ENCODE measurements at places on chromosomes 1 and 21.
A peak's percentile ranks its signal among the peaks of the same experiment; 100 is the strongest.

DNA sequence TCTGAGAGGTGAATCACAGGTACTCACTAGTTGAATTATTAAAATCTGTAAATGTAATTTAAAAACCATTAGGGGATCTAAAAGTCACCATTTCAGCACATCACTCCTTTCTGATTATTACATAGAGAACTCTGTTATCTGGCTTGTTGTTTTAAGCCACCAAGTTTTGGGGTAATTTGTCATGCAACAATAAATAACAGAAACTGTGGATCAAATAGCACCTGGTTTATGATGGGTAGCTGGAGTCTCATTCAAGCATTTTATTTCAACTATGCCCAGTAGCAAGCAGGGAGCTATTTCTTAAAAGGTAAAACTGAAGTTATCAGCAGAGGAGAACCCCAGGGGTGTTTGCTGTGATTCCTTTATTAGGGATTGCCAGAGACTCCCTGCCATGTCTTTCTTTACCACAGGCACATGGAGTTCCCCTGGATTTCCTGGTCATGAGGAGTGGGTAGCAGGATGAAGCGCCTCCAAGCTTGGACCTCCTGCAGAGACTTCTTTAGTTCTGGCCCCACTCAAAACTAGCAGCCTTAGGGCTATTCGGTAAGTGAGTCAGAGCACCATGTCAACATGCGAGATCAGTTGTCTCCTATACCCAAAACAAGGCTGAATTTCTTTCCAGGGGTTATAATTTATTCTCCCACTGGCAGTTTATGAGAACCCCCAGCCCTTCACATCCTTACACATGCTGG is 179.2 kb downstream of the GIPC2 start:
- DNase-seq: no peak

DNA sequence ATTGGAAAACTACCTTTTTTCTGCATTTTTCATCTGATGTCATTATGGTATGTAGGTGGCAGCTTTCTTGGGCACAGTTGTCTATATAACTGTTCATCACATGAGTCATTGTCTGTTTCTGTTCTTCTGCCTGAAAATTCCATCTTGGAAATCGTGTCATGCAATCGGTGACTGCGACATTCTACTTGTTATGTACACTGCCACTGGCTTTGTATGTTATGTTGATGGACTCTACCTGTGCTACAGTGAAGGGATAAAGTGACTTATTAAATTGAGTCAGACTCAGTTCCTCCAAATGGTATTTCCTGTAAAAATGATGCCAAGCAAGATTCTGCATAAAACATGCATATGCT is 8.6 kb downstream of the SMAP2 start:
- DNase-seq: no peak

DNA sequence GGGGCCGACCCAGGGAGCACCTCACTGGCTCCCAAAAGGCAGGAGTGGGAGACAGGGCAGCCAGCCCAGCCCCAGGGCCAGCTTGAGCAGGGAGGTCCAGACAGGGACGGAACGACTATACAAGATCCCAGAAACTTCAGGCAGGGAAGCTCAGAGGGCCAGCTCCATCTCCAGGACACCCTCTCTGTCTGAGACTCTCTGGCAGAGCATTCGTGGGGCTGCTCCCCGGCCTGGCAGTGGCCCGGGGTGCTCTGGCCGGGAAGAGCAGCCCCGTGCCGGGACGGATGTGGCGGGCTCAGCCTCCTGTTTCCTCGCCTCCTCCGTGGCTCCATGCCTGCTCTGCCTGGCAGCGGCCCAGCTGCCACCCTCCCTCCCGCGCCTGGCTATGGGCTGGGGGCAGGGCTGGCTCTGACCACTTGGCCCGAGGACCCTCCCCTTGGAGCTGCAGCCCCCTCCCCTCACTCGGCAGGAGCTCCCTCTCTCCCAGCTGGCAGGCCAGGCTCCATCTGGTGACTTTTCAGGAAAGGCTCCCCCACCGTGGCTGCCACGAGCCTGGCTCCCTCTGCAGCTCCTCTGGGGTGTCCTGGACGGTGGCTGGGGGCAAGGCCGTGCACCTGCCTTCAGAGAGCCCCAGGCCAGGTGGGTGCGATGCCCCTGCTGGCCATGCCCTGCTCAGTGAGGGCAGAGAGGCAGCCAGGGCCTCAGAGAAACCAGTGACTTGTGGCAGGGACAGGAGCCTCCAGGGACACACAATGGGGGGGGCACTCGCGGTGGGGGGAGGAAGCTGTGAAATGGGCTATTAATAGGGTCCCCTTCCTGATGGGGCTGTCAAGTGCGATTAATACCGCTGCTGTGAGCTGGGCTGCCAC is 5.6 kb upstream of the PLCH2 start:
- no peak for DNase-seq

GRCh38 chr1:211738691-211739301 is 63.4 kb upstream of the NEK2 start:
- no peak for DNase-seq

DNA sequence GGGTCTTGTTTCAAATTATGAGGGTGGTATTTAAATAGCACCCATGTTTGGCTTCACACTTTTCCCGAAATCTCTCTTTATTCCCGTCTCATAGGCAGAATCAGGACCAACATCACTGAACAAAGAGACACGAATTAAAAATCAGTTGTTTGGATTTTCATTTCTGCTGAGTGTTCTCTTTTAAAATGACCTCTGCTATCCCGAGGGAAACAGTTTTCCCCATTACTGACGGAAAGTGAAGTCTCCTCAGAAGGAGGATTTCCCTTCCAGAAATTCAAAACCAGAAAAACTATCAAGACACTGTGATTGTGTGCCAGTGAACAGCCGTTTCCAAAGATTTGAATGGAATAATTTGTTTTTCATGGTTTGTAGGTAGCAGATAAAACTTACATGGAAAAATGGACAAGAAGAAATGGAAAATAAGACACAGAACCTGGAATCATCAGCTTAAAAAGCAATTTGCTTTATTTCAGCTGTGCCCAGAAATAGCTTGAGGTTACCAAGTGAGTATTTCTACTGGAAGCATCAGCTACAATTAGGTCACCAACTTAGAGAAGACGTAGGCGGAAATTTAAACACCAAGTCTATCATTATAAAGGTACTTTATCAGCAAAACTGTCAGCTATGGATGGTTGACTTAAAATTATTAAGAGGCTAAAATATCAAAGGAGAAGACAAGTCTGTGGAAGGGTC is 68.5 kb downstream of the RUNX1 start:
- DNase-seq: no peak

GRCh38 chr1:92583821-92584760 is 97.4 kb upstream of the GFI1 start:
- no peak for DNase-seq

- DNase-seq: peak; percentile 63
Measured at GRCh38 chr1:156746728-156747631, 4.5 kb downstream of the HDGF start.

DNA sequence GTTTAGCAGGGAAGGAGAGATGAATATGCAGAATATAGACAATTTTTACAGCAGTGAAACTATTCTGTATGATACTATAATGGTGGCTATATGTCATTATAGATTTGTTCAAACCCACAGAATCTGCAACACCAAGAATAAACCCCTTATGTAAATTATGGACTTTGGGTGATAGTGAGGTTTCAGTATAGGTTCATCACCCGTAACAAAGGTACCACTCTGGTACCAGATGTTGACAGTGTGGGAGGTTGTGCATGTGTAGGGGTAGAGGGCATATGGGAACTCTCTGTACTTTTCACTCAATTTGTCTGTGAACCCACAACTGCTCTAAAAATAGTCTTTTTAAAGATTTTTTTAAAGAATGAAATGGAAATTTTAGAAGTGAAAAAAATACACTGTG is 29.9 kb upstream of the PRDX6 start:
- DNase-seq: no peak

- DNase-seq: no peak
Measured at GRCh38 chr1:245464290-245464689, 309.5 kb downstream of the KIF26B start.

- no peak for DNase-seq
Measured at GRCh38 chr1:110770832-110771231, 96.1 kb upstream of the KCNA3 start.

DNA sequence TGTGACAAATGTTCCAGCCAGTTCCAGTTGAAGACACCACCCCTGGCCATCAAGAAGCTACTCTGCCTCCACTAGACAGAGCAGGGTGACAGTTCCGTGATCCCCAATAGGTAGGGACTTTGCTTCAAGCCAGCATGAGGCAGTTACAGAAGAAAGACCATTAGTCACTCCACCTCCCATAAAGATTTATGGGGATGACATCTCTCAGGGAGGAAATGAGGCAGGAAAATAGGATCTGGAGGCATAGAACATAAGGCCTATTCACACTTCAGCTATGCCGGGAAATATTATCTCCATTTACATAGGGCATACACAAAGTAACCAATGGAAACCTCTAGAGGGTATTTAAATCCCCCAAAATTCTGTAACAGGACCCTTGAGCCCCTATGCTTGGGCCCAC is 3.5 kb upstream of the GBP7 start:
- no peak for DNase-seq

- no peak for DNase-seq
Measured at GRCh38 chr1:90926971-90927370, 94.9 kb downstream of the ZNF644 start.

DNA sequence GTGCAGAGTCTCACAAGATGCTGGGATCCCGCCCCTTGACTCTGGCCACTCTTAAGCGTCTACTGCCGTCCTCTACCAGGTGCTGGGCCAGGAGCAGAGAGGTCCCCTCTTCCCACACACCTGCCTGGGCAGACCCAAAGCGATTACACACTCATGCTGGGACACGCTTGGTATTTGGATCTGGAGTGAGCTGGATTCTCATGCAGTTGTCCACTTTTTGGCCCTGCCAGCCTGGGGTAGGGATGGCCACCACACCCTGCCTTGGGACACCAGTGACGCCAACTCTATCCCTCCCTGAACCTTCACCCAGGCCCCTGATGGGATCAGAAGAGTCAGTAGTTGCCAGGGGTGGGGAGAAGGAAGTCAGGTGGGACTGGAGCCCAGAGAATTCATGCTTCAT is 28.6 kb downstream of the ITPKB start:
- no peak for DNase-seq

- no peak for DNase-seq
Measured at GRCh38 chr1:158159597-158159996, 21.1 kb upstream of the CD1D start.

DNA sequence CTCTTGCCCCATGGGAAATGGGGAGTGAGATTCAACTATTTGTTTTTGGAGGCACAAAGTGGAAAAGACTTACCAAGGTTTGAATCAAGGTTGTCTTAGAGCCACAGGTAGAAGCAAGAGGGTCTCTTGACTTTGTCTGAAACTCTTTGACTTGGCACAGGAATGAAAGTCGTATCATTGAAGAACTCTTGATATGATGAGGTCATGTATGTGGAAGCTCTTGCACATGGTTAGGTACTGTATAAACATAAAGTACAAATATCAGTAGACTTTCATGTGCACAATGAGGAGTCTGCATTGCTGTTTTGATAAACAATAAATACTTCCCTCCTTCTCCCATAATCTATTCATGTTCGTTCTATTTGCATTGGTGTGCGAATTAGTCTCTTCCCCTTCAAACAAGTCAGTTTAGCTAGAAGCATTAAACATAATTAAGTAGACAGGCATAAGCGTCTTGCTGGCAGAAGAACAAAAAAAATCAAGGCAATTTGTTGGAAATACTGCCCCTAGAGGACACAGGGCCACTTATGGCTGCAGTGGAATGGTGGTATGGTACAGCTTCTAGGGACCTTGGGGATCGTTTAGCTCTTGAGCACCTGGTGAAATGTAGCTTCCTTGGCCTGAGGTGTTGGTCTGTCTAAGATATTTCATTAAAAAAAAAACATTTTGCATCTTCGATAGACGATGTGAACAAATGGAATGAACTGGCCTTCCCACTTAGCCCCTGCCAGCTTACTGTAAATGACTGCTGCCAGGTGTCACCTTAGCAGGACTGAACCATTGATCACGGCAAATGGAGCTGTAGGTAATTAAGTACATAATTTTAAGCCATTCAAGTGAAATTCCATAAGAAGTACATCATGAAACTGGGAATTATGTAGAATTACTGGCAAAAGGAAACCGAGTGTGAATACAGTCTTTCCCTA is 218.0 kb upstream of the GALNT2 start:
- no peak for DNase-seq

DNA sequence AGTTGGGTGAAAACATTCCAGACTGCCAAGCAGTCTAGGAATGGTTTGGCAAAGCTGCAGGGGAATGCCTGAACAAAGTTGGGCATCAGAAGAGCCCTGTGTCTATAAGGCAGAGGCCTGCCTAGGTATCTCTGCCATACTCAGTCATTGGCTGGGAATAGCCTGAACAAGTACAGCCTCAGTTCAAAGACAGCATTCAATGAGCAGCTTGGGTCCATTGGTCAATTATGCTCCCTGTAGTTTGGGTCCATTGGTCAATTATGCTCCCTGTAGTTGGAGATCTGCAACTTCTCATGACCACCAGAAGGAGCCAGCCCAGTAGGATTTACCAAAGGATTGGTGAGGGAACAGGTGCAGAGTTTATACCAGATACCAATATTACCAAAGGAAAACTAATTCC is 31.6 kb downstream of the FMO3 start:
- no peak for DNase-seq

- DNase-seq: no peak
Measured at GRCh38 chr1:161128591-161129420, 3.7 kb downstream of the DEDD start.

GRCh38 chr1:52365071-52365745 is 797 bp downstream of the CC2D1B start:
- no peak for DNase-seq

- DNase-seq: no peak
Measured at GRCh38 chr21:17554679-17555465, 42.0 kb downstream of the CXADR start.

DNA sequence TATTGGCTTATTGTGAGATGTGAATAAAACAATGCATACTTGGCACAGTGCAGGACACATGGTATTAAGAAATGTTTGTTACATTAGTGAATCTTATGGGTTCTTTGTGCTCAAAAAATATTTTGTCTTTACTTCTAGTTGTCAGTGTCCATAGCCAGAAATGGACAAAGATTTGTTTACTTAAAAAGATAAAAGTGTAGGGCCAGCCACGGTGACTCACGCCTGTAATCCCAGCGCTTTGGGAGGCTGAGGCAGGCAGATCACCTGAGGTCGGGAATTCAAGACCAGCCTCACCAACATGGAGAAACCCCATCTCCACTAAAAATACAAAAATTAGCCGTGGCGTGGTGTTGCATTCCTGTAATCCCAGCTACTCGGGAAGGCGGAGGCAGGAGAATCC is 654.6 kb upstream of the NEGR1 start:
- no peak for DNase-seq

DNA sequence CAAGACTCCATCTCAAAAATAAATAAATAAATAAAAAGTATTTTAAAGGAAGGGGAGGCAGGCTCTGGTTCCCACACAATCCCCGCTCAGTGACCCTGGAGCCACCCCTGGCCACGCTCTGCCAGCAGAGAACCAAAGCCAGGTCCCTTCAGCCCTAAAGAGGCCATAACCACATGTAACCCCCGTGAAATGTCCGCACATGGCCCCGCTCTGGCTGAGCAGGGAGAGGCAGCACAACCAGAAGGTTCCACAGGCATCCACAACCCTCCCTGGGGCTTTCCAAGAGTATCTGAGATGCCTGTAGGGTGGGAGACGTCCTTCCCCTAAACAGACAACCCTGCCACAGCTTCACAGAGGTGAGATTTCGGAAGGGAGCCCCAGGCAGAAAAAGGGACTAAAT is 1.4 kb upstream of the ARF1 start:
- no peak for DNase-seq

Measured in activated CD8-positive, alpha-beta memory T cell treated with anti-CD3 and anti-CD28 coated beads for 1 hour (primary cell).